ENCODE measurements at places on chromosomes 1 and 21.

GRCh38 chr21:33572350-33572749 lies 16.1 kb downstream of the DONSON start:
- no peak for DNase-seq

- DNase-seq, result no peak
Measured at GRCh38 chr1:81569761-81570160, 231.0 kb upstream of the ADGRL2 start.

GRCh38 chr21:40166291-40166843 lies 299.1 kb downstream of the PCP4 start:
- DNase-seq, result no peak

DNA sequence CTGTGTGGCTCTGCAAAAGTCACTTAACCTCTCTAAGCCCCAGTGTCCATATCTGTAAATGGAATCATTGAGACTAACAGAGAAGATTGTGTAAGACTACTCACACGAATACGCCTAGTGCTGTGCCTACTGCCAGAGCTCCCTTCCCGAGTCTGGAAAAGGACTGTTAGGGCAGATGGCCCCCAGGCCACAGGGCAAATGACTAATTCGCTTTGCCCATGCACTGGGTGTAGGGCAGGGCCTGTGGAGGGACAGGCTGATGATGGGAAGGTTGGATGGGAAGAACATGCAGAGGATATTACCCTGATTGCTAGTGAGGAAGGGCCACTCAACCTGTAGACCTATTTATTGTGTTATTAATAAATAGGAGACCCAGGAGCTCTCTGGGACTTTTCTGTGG lies 4.2 kb upstream of the GPR61 start:
- DNase-seq, result no peak

DNA sequence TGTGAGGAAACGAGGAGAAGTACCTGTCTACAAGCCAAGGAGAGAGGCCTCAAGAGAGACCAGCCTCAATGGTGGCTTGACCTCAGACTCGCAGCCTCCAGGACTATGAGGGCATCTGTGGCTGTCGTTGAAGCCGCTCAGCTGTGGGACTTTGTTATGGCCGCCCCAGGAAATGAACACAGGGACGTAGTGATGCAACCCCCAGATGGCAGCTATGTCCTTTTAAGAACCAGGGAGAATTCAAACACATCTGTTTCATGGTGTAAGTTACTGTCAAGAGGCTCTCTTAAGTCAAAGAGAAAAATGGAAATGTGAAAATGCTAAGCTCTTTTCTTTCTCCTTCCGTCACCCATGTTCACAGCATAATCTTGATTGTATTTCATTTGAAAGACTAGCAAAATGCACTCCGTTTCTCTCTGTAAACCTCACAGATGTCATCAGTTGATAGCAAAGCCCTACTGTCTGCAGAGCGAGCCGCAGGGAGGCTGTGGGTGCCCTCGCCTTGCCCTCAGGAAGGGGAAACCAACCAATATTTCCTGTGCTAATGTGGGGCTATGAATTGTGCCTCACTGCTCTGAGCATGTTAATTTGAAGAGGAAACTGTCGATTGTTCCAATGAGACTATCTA lies 21.3 kb downstream of the UBASH3A start:
- DNase-seq, result peak; percentile 77

DNA sequence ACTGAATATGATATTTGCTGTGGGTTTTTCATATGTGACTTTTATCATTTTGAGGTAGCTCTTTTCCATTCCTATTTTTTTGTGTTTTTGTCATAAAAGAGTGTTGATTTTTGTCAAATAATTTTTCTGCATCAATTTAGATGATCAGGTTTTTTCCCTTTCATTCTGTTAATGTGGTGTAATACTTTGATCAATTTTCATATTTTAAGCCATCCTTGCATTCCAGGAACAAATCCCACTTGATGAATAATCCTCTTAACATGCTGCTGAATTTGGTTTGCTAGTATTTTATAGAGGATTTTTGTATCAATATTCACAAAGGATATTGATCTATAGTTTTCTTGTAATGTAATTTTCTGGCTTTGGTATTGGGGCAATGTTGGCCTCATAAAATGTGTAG lies 25.5 kb upstream of the C1orf53 start:
- no peak for DNase-seq

DNA sequence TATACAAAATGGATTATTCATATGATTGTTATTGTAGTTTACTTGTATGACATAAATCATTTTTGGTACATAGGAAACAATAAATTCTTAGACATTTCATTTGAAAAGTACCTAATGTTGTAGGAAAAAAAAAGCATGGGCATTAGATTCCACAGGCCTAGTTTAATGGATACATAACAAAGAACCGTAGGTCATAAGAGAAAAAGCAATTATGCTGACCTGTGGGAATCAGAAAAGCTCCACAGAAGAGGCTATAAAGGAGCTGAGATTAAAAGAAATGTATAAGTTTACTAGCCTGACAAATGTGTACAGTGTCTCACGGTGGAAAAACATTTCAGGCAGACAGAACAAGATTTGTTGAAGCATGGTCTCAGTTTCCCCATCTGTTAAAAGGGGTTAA lies 3.7 kb downstream of the DEPDC1 start:
- no peak for DNase-seq

DNA sequence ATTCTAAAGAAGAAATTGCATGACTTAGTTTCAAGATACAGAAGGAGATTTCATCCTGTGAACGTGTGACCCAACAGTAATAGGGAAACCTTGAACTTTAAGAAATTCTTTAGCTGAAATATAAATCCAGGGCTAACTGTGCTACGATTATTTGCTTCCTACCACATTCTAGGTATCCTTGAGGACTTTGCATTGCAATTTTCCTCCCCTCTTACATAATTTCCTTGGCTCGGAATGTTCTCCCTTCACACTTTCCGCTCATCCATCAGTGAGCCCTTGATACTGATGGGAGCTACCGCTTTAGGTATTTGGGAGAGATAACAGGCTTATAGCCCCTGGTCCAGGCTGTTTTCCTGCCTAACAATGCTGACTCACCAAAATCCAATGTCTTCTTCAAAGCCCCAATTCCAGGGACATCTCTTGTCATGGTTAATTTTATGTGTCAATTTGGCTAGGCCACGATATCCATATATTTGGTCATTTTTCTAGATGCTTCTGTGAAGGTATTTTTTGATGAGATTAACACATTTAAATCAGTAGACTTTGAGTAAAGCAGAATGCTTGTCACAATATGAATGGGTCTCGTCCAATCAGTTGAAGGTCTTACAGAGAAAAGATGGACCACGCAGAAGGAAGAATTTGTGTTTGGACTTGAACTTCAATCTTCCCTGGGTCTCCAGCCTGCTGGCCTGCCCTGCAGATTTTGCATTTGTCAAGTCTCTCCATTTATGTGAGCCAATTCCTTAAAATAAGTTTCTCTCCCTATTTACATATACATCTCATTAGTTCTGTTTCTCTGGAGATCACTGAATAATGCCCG lies 121.2 kb downstream of the PTPN14 start:
- no peak for DNase-seq

DNA sequence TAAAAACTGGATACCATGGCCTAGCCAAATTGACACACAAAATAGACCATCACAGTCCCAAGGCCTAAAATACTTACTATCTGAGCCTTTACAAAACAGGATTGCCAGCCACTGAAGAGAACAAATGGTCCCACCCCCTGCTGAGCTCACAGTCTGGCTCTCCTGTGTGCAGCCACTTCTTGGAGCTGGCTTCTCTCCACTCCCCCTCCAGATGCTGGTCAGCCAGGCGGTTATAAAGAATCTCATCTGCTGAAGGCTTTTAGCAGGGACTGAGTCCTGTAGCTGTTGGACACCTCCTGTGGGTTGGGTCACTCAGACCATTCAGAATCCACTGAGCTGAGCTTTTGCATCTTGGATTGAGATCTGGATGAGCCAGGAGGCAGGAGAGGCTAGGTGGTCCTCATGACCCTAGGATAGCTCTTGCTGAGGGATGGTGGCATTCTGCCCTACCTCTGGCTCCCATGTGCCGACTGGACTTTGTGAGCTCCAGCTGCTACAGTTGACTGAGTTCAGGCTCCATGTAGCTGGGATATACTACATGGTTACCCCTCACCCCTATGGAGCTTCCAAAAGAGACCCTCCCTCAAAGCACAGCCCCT lies 16.1 kb downstream of the OXCT2 start:
- no peak for DNase-seq

DNA sequence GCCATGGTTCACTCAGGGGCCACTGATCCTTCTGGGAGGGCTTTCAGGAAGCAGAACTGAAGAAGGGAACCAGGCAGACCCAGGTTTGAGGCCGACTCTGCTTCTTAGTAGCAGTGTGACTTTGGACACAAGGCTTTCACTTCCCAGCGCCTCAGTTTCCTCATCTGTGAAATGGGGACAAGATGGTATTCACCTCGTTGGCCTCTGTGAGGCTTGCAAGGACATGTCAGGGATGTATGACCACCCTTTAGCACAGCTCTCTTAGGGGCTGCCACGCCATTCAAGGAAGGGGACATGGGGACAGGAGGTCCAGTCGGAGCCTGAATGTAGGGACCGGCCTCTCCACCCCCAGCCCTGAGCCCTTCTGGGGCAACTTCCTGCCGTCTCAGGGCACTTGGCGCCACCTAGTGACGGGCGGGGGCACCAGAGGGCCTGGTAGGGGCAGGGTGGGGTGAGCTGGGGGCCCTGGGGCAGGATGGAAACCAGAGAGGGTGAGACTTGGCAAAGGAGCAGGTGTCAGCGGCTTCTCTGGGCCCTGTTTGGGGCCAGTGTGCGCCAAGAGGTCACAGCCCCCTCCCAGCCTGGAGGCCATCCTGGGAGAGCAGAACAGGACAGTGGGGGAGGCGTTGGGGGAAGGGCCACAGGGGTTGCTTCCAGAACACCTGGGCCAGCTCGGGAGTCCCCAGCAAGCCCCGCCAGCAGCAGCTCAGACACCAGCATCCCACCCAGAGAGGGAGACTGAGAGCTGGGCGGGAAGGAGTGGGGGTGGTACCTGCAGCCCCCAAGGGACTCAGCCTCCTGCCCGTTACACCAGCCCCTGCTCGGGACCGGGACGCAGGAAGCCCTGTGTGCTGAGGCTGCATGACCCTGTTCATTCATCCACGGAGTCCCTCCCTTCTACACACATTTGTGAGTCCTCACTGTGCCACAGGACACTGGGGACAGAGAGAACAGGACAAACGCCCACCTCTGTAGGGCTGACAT lies 102.5 kb upstream of the TARDBP start:
- DNase-seq, result peak; percentile 58

GRCh38 chr1:58815686-58816071 lies 31.8 kb upstream of the JUN start:
- no peak for DNase-seq

DNA sequence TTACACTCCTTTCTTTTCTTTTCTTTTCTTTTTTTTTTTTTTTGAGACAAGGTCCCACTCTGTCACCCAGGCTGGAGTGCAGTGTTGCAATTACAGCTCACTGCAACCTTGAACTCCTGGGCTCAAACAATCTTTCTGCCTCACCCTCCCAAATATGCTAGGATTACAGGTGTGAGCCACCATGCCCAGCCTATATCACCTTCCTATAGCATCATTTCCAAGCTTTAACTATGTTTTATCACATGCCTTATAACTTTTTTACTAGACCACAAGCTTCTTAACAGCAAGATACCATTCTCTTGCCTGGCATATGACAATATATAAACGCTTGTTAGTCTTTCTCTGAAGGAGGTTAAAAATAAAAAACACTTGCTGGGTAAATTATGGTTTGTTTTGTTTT lies 55.3 kb upstream of the MUTYH start:
- no peak for DNase-seq

DNA sequence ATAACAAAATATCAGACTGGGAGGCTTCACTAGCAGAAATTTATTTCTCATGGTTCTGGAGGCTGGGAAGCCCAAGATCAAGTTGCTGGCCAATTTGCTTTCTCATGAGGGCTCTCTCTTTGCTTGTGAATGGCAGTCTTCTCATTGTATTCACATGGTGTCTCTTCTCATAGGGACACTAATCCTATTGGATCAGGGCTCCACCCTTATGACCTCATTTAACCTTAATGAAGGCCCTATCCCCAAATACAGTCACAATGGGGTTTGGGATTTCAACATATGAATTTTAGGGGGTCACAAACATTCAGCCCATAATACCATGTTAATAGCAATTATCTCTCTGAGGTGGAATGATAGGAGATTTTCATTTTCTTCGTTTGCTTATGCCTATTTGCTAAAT lies 25.3 kb downstream of the TCEA3 start:
- no peak for DNase-seq

- DNase-seq, result no peak
Measured at GRCh38 chr1:150365941-150366340, 2.0 kb downstream of the RPRD2 start.

DNA sequence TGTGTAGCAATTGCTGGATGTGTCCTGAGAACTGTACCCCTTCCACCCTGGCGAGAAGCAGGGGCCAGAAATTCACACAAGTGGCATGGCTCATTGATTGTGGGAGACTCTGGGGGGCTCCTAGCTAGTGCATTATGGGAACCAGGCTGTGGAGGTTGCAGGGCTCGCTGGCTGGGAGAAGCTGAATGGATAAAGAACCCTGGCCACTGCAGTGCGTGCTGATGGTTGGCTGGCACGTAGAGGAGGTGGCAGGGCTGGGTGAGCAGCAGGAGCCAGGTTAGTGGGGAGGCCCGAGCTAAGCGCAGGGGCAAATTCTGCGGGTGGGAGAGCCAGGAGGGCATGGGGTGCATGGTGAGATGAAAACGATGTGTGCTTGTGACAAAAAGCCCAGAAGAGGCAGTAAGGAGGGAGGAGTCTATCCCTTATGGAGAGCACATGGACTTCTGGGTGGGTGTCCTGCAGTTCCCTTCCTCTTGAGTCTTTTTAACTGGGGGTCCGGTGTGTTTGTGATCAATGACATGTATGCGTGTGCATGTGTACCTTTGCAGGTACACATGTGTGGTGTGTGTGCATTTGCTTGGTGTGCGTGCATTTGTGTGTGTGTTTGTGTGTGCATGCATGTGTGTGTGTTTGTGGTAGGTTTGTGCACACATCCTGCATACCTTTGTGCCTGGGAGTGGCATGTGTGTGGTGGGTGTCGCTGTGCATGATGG lies 3.6 kb downstream of the GUK1 start:
- DNase-seq, result no peak

GRCh38 chr1:15703562-15703961 lies 19.4 kb downstream of the PLEKHM2 start:
- DNase-seq, result no peak

GRCh38 chr1:243745356-243745755 lies 104.7 kb downstream of the AKT3 start:
- DNase-seq, result no peak

- no peak for DNase-seq
Measured at GRCh38 chr1:181173761-181174447, 85.4 kb downstream of the IER5 start.

DNA sequence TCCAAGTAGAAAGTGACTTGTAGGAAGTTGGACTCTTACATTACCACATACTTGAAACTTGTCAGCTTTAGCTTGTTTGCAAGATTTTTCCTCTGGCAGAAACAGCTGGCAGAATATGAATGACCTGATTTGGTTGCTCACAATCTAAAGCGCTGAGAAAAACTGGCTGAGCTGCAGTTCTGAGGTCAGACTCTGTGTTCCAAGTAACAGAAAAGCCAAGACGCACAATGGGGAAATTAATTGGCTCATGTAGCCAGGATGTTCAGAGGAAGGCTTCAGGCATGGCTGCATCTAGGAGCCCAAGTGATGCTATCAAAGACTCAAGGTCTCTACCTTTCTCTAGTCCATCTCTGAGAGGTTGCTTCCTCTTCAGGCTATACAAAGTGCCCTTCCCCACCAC lies 27.0 kb downstream of the ALPL start:
- no peak for DNase-seq

GRCh38 chr1:53470155-53470554 lies 11.0 kb downstream of the DMRTB1 start:
- DNase-seq, result no peak

- DNase-seq, result no peak
Measured at GRCh38 chr1:94986783-94987182, 59.9 kb upstream of the CNN3 start.

GRCh38 chr1:114386129-114387009 lies 124.6 kb downstream of the TRIM33 start:
- DNase-seq, result no peak
